ENCODE measurements at places on chromosomes 12 and 14.

DNA sequence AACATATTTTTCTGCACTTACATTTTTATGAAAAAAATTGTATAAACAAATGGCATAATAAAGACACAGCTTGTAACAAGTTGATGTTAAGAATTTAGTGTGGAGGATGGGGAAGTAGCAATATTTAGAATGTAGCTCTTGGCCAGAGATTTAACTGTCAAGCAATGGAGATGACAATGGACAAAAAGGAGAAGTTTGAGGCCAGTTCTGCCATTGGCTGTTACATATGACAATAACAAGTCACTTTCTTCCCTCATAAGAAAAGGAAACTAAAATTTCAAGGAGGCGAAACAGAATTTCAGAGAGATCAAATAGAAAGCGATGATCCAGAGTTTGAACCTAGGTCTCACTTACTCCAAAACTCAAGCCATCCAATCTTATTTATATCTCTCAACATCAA is 122.8 kb upstream of the CCDC175 start:
- DNase-seq = no peak

DNA sequence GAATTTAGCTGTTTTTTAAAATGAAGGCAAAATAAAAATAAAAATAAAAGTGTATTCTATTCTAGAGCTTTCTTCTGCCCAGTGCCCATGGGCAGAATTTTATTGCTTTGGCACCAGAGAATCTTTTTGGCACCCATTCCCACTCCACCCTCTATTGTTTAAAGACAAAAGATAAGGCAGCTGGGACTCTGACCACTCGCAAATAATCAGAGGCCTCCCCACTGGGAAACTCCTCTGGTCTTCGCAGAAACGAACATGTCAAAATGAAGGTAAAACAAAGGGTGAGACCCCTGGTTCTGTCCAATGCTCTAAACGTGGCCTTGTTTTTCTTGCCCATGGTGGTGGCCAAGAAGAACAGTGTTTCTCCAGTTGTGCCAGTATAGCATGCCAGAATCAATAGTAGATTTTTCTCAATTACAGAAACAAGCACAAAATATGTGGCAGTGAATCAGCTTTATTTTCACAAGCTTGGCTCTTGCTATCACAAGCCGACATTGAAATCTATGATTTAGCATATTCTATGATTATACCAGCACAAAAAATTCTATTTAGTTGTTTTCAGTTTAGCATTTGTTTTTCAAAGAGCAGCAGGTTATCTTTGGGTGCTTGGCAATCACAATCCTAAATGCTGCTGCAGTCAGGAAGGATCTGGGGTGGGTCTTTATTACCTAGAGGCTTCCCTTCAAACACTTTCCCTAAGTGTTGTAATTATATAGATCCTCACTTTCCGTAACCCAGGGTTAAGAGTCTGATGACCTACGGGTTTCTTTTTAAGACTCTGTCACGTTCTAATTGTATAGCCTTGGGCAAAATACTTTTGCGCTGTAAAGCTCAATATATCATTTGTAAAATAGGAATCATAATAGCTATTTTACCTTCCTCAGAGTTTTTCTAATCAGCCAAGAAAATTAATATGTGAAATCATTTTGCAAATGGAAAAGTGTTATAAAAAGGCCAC is 50.5 kb downstream of the KITLG start:
- no peak for DNase-seq

GRCh38 chr12:130254461-130255276 is 83.0 kb upstream of the PIWIL1 start:
- DNase-seq = no peak

GRCh38 chr12:77384941-77385340 is 319.6 kb upstream of the E2F7 start:
- DNase-seq = no peak

DNA sequence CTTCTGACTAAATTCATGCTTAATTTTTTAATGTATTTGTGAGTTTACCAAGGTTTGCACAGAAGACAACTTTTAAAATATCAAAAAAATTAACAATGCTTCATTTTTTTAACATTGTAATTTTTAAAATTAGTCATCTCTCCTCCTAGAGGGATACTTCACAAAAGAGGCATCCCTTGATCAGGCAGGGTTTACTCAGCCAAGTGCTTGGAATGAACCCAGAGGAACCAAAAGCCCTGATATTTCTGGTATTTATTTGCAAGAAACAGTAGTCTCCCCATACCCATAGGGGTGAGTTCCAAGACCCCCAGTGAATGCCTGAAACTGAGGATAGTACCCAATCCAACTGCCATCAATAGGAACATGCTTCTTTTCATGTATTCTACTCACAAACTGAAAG is 52.5 kb downstream of the GARIN6 start:
- no peak for DNase-seq

- DNase-seq = no peak
These were observed 9.4 kb downstream of the PLEKHA5 start for GRCh38 chr12:19138956-19139355.

- DNase-seq = no peak
These were observed 146.2 kb downstream of the DPF3 start for GRCh38 chr14:72747652-72748051.

- no peak for DNase-seq
These were observed 3.3 kb upstream of the TMEM117 start for GRCh38 chr12:43832463-43833168.

DNA sequence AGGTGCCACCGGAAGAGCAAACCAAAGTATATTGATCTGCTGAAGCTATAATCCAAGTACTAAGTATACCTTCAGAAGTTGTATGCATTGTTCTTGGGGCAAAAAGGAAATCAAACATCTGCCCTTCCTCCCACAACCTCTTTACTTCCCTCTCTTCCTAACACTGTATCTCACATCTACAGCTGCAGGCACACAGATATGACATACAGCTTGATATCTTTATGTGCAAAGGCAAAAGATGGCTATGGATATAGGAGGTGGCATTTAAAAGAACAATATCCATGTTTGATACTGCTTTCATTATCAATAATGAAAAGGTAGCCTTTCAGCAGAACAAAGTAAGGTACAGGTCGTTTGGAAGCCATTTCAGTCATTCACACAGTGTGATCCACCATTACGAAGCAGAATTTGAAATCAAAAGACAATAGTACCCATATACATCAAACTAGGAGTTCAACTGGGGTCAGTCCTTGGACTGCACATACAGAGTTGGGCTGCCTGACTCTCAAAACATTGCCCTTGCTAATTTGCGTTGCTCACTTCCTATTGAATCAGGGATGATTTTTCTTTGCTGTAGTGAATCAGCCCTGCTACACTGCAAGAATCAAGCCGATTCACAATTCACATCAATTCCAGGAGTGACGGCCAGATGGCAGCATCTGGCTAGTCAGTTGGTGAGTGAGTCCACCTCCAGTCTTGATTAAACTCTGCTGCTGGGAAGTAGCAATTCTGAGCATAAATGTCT is 8.9 kb downstream of the ANG start:
- DNase-seq = peak; percentile 60

DNA sequence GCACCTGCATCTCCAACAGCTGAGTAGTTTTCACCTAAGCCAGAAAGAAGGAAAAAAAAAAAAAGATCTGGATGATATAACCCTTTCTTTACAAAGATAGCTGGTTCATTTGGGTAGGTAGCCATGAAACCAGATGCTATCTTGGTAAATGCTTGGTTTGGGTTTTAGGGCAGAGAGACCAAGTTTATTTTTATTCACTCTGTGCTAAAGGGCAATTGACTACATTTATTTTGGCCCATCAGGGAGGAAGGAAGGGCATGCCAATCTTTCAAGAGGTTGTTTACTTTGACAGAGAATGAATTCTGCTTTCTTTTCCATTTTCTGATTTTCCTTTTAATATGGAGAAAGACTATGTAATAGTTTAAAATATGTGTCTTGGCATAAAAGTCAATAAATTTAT is 91.0 kb downstream of the NTN4 start:
- DNase-seq = no peak

- DNase-seq = no peak
These were observed 1127.4 kb downstream of the LRFN5 start for GRCh38 chr14:42734041-42734440.

GRCh38 chr12:131600160-131600532 is 110.7 kb upstream of the SFSWAP start:
- DNase-seq = no peak

GRCh38 chr12:3333583-3333982 is 157.4 kb upstream of the PRMT8 start:
- no peak for DNase-seq

DNA sequence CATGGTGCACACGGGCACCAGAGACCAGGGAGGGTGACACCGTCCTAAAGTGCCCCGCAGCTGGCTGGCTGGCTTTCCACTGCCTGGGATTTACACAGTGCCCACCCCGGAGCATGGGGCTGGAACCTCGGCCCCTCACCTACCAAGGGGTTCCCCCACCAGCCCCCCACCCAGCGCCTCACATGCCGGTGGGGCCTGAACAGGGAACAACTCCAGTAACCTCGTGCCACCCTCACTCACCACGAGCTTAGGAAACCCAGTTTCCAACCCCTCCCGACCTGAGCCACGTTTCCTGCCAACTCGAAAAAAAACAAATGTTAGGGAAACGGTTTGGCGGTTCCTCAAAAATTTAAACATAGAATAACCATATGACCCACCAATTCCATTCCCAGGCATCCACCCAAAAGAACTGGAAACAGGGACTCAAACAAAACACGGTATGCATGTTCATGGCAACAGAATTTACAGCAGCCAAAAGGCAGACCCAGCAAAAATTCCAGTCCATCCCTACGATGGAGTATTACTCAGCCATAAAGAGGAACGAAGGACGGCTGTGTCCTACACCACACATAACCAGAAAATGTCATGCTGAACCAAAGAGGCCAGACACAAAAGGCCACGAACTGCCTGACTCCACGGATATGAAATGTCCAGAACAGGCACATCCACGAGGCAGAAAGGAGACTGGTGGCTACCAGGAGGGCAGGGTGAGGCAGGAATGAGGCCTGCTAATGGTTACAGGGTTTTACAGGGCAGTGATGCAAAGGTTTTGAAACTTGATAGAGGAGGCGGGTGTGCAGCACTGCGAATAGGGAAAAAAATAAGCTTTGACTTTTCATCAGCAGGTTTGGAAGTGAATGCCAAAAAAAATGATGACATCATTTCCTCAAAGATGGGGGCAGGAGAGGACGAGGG is 68.9 kb downstream of the NCOR2 start:
- no peak for DNase-seq

- DNase-seq = no peak
These were observed 6.0 kb downstream of the SLCO1C1 start for GRCh38 chr12:20701106-20701505.

DNA sequence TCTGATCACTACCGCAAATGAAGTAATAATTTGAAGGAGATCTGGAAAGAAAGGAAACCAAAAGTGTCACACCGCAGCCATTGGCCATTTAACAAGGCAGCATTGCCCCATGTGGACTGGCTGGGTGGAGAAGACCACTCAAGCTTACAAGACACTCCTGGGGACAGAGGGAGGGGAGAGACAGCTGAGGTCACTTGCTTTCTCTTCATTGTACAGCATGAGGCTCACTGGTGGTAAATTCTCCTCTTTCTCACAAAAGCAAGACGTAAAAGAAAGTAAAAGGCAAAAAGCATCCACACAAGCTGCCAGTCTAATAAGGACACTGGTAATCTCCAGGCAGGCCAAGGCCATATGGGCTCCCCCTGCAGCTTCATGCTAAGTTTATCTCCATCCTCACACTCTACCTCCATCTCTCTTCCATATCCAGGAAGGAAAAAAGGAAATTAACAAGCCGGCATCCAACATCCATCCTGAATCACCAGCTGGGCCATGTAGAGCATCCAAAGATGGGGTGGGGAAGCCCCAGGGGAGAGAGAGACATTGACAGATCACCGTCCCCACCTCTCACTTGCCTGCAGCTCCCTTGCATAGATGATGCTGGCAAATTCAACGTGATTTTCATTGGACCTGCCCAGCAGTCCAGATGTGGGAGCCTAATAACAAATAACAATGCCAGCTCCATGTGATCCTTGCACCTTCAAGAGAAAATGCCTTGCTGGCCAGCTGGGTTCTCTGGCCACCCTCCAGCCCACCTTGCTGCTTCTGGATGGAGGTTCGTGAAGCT is 100.6 kb downstream of the DPF3 start:
- DNase-seq = no peak

DNA sequence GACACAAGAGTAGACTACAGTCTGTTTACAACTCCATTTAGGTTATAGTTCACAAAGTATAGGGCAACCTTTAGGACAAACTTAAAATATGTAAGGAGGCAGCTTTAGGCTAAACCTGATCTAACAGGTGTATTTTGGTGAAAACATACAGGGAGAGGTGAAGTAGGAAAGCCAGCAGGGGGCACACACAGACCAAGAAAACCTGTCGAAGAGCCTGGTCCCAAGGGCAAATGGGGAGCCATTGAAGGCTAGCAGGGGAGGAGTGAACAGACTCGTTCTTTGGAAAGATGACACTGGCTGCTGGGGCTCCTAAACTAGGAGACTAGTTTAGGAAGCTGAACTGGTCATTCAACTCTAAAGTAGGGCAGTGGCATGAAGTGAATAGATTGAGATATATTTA is 138.8 kb upstream of the WSCD2 start:
- DNase-seq = peak; percentile 37

GRCh38 chr12:57236925-57237595 is 7.5 kb downstream of the SHMT2 start:
- no peak for DNase-seq

DNA sequence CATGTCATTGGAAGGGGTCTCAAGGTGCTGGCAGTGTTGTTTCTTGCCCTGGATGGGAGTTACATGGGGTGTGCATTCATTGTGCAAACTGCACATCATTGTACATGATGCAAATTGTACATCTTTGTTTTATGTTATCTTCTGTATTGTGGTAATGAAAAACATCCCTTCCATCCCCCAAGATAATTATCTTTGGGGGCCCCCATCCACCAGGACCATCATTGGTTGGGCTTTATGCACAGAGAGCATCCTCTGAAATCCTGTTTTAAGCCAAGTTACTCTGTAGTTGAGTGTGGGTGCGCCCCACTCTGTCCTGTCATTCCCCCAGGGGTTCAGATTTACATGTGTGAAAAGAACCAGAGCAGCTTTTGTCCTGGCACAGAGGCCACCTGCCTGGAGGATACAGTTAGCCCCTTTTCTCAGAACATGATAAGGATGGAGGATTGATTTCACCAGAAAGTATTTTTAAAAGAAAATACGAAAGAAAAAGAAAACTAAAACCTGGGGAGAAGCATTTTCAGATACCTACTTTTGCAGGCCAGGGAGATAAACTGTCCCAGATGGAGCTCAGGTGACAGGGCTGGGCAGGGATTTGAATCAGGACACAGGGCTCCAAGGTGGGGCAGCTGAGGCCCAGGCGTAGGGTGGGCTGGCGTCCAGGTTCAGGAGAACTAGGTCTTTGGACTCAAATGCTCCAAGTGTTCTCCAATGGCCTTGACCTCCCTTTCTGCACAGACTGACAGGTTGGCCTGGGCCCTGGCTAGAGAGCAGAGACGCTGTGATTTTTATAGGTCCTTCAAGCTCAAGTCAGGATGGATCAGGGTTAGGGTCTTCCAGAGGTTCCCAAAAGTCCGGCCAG is 17.2 kb downstream of the WSCD2 start:
- DNase-seq = no peak

DNA sequence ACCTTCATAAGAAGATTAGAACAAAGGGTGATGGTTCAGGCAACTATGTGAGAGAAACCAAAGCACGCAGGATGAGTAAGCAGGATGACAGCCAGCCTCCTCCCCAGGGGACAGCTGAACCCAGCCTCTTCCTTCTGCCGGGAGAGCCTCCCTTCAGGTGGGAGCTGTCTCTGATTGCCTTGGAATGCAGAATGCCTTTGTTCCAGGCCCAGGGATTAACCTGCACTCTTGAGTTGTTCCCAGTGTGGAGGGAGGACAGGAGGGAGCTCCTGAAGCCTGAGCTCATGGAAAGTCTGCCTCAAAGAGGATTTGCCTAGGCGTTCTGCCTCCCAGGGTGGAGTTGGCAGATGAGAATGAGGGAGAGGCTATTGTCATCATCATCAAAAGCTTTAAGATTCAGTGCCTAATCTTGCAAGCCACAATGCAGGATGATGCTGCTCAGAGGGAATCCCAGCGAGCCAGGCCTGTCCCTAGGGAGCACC is 3.6 kb upstream of the KRT6A start:
- no peak for DNase-seq

Measured in activated naive CD4-positive, alpha-beta T cell treated with anti-CD3 and anti-CD28 coated beads, Interleukin-2, amount 50 U/mL, for 16 hours (primary cell).